ENCODE measurements at places on chromosomes 6 and 20.

- no peak for DNase-seq
Measured at GRCh38 chr6:54768494-54768893, 78.1 kb upstream of the FAM83B start.

DNA sequence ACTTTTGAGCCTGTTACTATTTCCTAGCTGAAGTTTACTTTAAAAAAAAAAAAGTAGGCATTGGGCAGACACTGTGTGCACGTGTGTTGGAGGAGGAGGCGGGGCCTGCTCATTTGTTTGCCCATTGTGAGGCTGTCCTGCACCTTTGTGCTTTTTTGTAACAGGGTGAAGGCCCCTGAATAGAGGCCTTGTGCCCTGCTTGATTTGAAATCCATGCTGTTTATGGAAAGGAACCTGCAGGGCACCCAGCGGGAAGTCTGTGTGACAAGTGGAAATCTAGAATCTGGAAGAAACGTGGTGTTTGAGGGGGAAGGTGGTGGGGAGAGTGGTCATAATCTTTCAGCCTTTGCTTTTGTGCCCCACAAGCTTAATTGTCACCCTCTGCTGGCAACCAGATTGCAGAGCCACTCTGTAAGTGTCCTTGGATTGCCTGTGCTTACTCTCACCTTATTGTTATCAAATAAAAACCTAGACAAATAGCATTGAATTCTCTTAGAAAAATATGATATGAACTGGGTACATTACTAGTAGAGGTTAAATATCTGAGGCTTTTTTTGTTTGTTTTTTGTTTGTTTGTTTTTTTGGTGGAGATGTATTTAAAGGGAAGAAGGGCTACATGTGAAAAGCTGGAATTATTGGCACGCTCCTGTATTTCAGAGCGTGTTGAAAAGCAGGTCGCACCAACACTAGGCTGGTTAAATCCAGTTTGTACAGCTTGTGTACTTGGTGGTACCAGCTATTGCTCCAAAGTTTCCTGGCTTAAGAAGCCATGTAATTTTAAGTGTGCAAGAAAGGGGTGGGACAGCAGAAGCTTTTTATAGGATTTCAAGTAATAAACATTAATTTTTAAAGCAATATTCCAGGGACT is 156.3 kb downstream of the ARID1B start:
- no peak for DNase-seq

DNA sequence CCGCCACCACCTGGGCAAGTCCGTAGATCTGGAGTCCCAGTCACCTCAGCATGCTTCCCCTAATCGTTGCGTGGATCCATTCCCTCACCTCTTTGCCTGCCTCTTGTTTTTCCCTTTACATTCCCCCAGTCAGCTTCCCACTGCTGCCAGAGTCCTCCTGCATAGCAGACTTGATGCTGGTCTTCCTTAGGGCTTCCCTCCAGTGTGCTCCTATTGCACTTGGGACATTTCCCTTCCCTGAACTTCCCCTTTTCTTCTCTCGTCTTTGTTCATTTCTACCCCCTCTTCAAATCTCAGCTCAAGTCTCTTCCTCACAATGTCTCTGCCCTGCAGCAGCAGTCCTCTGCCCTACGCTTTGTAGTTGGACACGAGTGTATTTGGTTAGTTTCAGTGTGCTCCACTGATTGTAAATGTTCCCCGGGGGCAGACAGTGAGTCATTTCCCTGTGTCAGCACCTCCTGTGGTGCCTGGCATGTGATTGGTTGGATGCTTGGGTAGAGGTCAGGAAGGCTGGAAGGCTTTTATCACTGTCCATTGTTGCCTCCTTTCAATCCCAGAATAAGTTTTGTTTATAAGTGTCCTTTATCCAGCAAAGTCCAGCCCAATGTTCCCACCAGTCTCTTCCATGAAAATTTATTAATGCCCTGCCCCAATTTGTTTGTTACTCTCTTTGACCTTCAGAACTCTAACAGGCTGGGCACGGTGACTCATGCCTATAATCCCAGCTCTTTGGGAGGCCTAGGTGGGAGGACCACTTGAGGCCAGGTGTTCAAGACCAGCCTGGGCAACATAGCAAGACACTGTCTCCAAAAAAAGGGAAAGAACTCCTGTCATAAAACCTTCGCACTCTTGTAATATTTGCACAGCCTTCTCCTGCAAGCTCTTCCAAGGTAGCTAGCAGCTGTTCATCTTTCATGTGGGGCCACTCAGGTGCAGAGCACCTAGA is 38.3 kb downstream of the FAM120B start:
- peak; percentile 44 for DNase-seq

DNA sequence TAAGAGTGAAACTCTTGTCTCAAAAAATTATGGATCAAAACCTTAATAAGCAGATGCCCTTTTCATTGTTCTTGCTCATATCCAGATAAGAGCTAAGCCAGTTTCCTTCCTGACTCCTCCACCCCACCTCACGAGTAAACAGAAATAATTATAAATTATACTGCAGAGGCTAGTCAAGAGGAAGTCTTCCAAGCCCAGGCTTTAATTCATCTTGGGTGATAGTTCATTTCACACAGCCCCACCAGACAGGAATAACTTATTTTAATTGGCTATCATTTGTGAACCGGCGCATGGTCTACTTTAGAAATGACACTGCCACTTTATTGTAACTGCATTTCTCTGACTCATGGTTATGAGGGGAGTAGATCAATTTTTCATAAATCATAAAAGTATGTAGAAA is 102.0 kb downstream of the BTBD3 start:
- DNase-seq, result no peak

- DNase-seq, result no peak
Measured at GRCh38 chr6:129989396-129989795, 29.0 kb upstream of the L3MBTL3 start.

GRCh38 chr6:2221726-2222274 is 23.6 kb downstream of the GMDS start:
- DNase-seq, result no peak

DNA sequence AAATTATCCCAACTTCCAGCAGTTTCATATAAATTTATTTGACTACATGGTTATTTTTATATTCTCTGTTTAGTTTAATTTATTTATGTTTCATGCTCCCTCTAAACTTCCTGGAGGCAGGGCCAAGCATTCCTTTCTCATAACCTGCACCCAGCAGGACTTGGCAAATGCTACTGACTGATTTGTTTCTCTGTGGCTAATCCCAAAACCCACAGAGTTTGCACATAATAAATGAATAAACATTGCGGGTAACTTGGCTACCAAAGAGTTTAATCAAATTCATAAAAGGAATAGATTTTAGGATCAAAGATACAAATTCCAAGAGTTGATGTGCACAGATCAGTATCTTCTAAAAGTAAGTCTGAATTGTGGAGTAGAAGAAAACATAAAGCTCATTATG is 239.5 kb downstream of the SLC35F1 start:
- no peak for DNase-seq

GRCh38 chr6:119296036-119297035 is 53.2 kb downstream of the MAN1A1 start:
- DNase-seq, result no peak

GRCh38 chr6:81204731-81205130 is 547.8 kb downstream of the TENT5A start:
- peak; percentile 21 for DNase-seq

- DNase-seq, result no peak
Measured at GRCh38 chr6:34333858-34334257, 58.6 kb downstream of the NUDT3 start.
